A673 (cell line): ENCODE measurements at places on chromosomes 3 and 15.

- peak; percentile 15 for DNase-seq
Measured at GRCh38 chr3:81666502-81667121, 94.8 kb downstream of the GBE1 start.

GRCh38 chr3:46713898-46714552 is 3.6 kb downstream of the PRSS50 start:
- no peak for DNase-seq

DNA sequence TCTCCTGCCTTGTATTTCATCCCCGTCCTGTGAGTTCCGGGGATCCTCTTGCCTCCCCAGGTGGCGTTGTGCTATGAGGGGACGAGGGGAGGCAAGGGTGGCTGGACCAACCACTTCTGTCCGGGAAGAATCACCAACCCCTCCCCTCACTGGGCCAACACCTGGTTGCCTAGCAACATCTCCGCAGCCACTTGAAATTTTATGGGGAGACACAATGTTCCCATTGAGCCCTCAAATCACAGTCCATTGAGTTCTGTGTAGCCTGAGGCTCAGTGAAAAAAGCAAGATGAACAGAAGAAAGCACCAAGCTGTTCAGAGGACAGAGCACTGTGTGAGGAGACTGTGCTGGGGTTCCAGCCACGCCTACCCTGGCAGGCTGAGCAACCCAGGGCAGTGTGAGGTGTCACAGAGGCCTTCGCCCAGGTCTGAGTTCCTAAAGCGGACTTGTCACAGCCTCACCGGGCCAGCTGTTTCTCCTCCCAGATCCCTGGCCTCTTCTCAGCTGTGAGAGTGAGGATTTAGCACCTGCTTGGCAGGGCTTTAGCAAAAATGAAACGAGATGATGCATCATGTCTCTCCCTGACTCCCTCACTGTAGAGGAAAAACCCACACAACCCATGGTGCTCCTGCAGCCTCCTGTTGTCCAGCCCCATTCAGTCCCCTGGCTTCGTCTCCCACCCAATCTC is 76.8 kb downstream of the ATP2B2 start:
- no peak for DNase-seq

DNA sequence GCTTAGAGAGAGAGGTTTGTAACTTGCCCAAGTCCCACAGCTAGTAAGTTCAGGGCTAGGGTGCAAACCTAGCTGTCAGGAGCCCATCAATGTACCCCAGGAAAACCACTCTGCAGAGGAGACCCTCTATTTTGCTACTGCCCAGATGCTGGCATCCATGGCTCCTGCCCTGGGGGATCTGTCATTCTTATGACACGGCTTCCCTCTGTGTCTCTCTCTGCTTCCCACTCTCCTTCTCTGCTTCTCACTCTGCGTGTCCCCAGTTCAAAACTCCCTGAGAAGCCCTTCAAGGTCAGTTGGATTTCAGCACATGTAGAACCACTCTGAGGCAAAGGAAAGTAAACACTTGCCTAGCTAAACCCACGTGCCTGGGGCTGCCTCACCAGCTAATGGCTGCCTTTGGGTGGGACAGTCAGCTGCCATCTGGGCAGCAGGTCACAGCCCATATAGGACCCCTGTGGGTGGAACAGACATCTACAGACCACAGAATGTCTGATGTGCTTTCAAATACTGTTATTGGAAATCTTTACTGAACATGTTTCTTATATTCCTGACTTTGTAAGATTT is 29.4 kb upstream of the SLCO2A1 start:
- DNase-seq, result no peak

- no peak for DNase-seq
Measured at GRCh38 chr3:25469558-25469957, 41.5 kb downstream of the RARB start.

DNA sequence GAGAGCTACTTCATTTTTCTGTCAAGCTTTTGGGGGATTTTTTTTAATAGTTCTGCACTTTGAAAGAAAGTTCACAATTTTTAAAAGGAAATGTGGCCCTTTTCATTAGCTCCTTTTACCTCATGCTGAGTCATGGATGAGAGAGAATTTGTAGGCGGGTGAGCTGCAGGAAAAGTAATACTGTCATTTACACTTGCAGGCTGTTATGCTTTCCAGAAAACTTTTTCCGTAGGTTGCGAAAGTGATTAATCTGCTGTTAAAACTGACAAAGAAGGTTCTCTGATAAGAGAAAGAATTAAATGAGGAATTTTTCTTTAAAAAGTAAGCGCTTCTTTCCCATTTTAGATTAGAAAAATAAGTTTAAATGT is 430.2 kb downstream of the LPP start:
- peak; percentile 66 for DNase-seq

GRCh38 chr15:48719668-48720067 is 74.2 kb upstream of the FBN1 start:
- DNase-seq, result no peak
